ENCODE measurements at places on chromosomes 2 and 18.

DNA sequence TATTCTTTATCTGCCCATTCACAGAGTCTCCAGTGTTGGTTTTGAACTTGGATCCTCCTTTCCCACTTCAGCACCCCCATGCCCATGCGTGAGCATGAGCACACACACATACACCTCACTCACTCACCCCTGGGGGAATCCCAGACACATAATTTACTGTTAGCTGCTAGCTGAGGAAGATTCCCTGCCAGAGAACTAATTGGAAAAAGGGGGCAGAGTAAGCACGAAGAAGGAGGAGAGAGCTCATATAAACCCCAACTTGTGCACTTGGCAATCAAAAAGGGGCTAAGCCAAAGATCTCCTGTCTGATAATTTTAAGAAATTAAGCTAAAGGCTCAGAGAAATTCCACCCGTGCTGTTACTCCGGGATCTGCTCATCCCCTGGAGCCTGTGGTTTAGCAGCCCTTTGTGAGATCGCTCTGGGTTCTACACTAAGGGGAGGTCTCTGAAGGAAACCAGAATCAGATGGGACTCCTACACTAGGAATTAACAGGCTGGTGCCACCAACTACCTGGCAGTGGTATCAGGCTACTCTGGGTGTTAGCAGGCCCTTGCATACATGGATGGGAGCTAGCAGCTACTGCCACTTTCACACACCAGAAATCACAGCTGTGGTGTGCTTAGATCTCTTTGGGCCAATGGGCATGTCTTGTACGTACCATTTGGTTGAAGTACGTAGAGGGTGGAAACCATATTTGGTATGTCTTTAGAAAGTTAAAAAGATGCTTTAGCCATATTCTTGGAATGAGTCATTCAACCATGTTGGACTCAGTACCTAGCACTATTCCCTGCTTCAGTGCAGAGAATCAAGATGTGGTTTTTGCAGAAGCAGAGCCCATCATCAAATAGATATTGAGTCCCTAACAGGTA is 95.6 kb upstream of the SLC14A2 start:
- no peak for DNase-seq

DNA sequence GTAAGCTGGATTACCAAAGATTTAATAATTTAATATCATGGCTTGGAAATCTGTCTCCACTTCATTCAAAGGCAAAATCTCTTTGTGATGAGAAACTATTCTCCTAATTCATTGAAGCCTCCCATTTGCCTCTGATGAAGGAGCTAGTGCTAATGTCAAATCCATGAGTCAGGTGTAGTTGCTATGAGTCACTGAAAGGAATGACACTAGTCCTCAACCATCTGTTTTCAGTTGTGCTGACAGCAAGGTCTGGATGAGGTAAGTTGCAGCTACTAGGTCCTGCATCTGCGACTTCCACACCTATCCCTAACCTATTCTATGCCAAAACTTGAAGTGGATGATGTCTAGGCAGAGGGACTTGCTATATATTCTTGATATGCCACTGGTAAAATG is 324.0 kb upstream of the UBE2E3 start:
- no peak for DNase-seq

- no peak for DNase-seq
Measured at GRCh38 chr2:168948621-168949212, 47.6 kb downstream of the G6PC2 start.

GRCh38 chr2:224400886-224401632 is 848 bp downstream of the FAM124B start:
- DNase-seq = no peak

- DNase-seq = no peak
Measured at GRCh38 chr18:10858477-10858876, 290.9 kb downstream of the PIEZO2 start.

GRCh38 chr2:28382755-28383154 is 9.9 kb upstream of the FOSL2 start:
- no peak for DNase-seq

Measured in renal pelvis (tissue), 12 donors.